ENCODE measurements at places on chromosomes 3 and 15.
A peak's percentile ranks its signal among the peaks of the same experiment; 100 is the strongest.

GRCh38 chr3:143060906-143061305, 58.7 kb upstream of the CHST2 start:
- no peak for DNase-seq

- no peak for DNase-seq
Observed at GRCh38 chr3:18189282-18190050, 235.7 kb downstream of the SATB1 start.

- no peak for DNase-seq
Observed at GRCh38 chr3:138890555-138891187, 55.9 kb upstream of the PIK3CB start.

DNA sequence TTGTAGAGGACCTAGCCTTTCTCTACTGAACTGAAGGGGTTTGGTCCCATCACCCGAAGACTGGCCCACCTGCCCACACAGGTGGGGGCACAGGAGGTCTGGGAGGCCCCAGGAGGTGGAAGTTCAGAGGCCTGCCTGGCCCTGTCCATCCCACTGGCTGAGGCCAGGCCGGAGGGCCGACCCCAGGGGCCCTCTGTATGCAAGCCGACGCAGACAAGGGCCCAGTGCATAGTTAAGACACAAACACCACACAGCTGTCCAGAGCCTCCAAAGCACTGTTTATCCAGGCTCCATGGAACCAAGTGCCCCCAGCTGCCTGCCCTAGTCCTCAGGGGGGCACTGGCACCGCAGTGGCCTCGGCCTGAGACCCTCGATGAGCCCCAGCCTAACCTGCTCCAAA, 26.7 kb downstream of the SNX33 start:
- DNase-seq: no peak

DNA sequence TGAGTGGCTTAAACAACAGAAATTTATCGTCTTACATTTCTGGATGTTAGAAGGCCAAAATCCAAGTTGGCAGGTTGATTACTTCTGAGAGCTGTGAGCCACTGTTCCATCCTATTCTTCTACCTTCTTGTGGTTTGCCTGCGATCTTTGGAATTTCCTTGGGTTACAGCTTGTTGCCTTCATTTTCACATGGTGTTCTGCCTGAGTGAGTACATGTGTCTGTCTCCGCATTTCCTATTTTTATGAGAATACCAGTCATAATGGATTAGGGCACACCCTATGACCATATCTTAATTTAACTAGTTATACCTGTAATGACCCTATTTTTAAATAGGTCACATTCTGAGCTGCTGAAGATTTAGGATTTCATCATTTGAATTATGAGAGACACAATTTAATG, 294.3 kb downstream of the CNTN4 start:
- no peak for DNase-seq

DNA sequence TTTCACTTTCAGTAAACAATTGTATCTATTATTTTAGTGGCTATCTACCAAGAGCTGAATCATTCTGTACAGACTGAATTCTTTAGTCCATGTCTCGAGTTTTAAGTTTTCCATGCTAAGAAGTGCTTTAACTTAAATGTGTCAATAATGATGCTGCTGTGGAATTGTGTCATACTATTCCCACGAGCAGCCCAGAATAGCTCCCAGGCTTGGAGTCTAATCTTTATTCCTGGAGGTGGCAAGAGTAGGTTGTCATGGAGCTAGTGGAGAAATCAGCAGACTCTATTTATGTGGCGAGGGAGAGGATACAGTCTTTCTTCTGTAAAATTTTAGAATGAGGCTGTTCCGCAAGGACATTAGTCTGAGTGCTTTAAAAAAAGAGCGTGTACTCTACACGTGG, 207.2 kb downstream of the ROBO2 start:
- no peak for DNase-seq

- DNase-seq: no peak
Observed at GRCh38 chr15:45156744-45157455, 27.1 kb downstream of the DUOX1 start.

GRCh38 chr3:2635511-2635910, 474.7 kb downstream of the IL5RA start:
- DNase-seq: no peak

DNA sequence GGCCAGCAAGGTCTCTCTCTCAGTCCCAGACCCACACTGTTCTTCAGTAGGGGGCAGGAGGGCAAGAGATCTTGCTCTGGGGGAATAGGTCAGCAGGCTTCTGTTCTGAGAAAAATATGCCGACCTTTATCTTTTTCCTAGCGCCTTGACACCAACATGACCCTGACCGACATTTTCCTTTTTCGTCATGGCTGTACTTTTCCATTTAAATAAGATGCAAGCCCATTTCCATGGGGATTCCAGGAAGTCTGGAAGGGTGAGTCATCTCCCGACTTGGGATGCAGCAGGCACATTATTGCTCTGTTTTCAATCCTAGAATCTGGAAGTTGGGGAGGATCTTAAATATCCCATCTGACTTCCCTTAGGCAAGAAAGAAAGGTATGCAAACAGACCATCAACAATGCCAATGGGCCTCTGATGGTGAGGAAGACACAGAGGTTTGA, 261.5 kb upstream of the LRTM1 start:
- DNase-seq: no peak

DNA sequence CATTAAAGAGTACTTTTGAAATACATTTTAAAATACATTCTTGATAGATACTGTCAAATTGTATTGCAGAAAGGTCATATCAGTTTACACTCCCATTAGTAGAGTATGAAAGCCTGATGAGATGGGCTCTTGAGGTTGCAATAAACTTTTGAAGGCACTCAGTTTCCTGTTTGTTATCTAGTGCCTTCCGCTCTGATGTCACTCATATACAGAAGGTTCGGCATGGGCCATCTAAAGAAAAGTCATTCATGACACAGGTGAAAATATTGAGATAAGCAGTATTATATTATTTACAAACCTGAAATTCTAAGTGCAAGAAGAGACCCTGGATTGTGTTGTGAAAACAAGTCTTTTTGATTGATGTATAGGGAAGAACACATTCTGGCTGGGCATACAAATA, 36.5 kb upstream of the DENND4A start:
- no peak for DNase-seq

DNA sequence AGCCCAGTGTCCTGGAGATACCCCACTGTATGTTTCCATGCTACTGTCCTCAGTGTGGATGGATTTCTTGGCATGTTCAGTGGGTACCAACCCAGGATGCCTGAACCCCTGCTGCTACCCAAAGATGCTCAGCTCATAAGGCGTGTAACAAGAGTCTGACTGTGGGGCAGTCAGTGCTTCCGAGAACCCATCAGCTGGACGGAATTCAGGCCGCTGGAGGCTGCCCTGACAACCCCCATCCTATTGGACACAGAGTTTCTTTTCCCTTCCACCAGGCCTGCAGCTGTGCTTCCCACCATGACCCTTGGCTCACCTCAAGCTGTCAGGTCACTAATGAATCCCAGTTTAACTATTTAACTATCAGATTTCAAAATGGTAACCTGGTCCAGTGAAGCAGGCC, 224.1 kb upstream of the FEZF2 start:
- no peak for DNase-seq

DNA sequence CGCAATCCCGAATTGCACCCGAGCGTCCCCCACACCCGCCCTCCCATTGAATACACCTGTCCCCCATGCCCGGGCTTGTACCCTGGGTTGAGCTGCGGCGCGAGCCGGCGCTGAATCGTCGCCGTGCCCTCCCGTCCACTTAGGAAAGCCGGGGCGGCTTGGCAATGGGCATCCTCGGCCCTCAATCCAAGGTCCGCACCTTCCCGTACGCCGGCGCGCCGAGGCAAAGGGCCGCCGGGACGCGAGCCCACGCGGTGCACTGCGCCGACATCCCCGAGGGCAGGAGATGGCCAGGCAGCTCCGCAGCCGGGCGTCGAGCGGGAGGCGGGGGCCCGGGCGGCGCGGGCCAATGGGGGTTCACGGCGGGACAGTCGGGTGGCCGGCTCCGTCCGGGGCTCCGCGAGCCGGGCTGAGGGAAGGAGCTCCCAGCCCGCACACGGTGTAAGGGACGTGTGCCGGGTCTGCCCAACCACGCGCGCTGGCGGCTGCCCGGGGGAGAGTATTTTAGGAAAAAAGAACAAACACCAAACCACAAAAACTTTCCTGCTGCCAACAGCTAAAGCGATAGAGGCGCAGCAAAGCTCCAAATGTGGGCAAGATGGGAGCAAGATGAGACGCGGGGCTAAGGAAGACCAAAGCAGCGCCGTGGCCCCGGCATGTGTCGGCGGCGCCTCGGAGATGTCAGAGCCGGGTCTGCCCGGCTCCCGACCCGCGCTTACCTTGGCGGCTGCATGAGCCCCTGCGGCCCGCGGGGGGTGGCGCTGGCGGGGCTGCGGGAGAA, 621 bp downstream of the RGMA start:
- DNase-seq: peak; percentile 72

- DNase-seq: peak; percentile 37
Observed at GRCh38 chr3:160935413-160936095, 169.6 kb downstream of the B3GALNT1 start.

- DNase-seq: no peak
Observed at GRCh38 chr3:108590460-108590859, 938 bp downstream of the DZIP3 start.

DNA sequence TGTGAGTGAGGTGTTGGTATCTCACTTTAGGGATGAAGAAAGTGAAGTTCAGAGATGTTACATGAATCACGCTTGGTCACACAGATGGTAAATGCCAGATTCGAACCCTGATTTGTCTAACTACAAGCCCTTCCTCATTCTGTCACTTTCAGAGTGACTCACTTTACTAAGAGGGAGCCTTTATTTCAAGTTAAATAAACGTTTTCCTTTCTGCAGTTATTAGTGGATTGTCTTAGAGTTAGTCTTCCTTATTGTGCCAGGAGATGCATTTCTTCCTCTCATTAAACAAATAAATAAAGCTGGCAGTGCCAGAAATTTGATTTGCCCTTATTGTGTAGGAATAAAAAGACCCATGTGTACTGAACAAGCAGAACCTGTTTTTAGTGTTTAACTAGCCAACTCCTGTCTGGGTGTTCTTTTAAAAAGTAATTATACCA, 162.5 kb downstream of the AKAP13 start:
- DNase-seq: peak; percentile 27

- DNase-seq: no peak
Observed at GRCh38 chr3:170765419-170766078, 104.4 kb downstream of the RPL22L1 start.

Data from spinal cord (tissue), 10 donors.